Spleen (tissue), 13 donors: ENCODE measurements at places on chromosomes 5 and 9. TPM values are rescaled to one million over a fixed set of nuclear protein-coding genes. Genes with fewer than 3 reads are reported as not detected.

- no peak for DNase-seq
These were observed 74.6 kb downstream of the UBAP1 start for GRCh38 chr9:34253460-34253837.

DNA sequence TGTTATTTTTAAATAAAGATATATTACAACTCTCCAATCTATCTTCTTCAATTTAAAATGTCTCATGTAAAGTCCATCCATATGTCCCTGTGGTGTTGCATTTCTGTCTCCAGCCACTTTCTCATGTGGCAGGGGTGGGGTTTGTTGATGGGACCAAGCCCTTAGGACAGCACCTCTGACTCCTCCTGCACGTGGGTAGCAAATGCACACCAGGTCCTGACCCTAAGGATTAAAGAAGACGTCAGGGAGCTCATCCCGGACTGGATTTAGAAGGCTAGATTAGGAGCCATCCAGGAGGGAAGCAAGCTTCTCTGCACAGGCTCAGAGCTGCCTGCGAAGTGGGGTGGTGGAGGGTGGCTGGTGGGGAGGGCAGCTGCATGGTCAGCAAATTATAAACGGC lies 38.9 kb upstream of the FAM120AOS start:
- DNase-seq, result no peak

DNA sequence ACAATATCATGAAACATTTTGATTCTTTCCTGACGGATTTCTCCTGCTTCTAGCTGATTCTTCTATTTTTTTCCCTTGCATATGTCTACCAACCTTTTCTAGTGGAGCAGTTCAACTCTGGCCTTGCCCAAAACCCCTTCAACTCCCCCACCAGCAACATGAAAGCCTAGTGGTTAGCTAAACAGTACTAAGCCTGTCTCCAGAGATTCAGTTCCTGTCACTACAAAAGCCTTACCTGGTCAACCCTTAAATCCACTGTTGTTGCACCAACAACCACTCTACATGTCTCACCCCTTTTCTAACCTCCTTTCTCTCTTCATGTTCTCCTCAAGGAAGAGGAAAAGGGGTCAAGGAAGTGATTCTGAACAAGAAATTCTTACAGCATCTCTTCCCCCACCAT lies 74.8 kb upstream of the PIK3R1 start:
- no peak for DNase-seq

GRCh38 chr9:136018257-136019031 lies 57.3 kb upstream of the UBAC1 start:
- DNase-seq, result peak; percentile 57

- no peak for DNase-seq
These were observed 51.0 kb upstream of the EGFLAM start for GRCh38 chr5:38207343-38207742.

- peak; percentile 95 for DNase-seq
These were observed 11.8 kb upstream of the CXXC5 start for GRCh38 chr5:139636207-139636792.

GRCh38 chr9:127567730-127568617 lies 44.1 kb upstream of the STXBP1 start:
- DNase-seq, result peak; percentile 84

GRCh38 chr5:52449516-52449915 lies 338.2 kb upstream of the ITGA1 start:
- DNase-seq, result no peak

GRCh38 chr5:124760608-124761007 lies 14.2 kb upstream of the ZNF608 start:
- DNase-seq, result no peak

DNA sequence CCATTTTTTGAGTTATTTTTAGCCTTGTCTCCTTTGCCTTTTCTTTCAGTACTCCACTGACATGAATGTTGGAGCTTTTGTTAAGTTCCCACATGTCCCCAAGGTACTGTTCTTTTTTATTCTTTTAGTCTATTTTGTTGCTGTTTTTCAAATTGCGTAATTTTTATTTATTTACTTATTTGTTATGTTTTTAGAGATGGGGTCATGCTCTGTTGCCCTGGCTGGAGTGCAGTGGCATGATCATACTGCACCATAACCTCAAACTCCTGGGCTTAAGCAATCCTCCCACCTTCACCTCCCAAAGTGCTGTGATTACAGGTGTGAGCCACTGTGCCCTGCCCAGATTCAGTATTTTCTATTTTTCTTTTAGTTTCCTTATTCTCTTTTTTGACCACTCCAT lies 5.4 kb upstream of the PCDHA1 start:
- no peak for DNase-seq

GRCh38 chr5:142970440-142971030 lies 200.4 kb downstream of the ARHGAP26 start:
- no peak for DNase-seq

DNA sequence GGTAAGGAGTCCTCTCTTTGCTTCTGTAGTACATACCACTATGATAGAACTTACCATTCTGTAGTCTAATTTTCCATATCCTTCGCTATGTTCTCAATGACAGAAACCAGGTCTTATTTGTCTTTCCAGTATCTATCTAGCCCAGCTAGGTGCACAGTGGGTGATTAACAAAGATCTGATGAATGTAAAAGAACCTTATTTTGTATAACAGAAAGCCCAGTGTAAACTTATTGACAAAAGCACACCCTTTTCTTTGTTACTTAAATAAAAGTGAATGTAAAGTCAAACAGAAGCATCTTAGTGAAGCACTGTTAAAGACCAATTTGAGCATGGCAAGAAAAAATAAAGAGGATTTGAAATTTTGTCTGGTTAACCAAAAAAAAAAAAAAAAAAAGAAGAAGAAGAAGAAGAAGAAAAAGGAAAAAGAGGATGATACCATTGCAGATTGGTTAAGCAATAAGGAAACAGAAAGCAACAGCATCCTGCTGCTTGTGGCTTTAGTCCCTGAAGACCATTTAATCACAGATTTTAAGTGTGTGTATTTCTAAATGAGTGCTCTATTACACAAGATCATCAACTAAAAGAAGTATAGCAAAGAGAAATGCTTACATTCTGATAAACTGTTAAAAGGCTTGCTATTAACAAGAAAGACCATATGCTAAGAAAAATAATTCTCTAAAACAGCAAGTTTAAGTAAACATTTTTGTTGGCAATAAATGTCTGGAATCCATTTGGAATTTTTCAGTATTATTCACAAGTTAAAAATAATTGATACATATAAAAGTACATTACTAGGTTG lies 21.2 kb downstream of the MEGF9 start:
- no peak for DNase-seq

DNA sequence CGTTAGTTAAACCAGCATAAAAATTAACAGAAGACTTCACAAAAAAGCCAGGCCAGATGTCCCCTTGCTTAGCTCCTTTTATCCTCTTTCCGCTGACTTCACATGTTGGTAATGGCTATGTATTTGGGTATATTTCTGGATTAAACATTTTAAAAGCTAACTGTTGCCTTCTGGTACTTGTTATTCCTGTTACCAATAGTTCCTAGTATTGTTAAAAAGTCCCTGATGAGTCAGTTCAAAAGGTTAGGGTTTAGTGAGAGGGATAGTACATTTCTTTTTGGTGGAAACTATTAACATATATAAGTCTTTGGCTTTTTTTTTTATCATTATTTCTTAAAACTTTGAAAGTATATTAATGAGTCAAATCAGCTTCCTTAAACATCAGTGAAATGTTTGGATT lies 103.2 kb upstream of the ELL2 start:
- no peak for DNase-seq

- no peak for DNase-seq
These were observed 18.5 kb downstream of the OSTF1 start for GRCh38 chr9:75106857-75107256.

DNA sequence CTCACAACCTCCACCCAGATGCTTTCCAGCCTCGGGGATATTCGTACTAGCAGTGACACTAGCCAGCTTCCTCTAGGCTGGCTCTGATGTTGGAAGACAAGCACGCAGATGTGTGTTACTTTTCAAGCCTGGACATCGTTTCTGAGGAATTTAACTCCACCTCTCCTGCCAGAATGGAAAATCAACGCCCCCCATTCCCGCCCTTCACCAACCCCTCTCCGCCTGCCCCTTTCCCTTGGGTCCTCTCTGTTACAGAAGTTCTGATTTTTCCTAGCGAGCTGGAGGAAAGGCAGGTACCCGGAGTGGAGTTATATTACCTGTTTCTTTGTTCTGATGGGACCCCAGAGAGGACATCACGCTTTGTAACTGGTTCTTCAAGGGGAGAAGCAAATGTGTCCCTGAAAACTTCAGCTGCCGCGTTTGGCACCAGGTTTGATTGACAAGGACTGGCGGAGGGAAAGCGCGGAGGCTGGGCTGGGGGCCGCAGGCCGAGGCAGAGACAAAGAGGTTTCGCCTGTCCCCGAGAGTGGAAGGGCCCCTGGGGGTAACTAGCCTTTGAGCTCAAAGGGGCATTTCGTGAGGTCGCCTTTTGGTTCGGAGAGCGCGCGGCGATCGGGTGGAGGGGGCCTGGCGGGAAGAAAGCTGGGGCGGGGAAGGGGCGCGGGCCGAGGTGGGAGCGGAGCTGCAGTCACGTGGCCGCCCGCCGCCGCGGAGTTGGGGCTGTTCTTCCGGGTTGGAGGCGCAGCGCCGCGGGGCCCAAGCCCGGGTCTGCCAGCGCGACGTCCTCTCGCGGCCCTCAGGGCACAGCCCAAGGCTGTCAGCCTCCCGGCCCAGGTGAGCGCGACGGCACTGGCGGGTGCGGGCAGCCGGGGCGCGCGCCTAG lies at the start of gene NNT:
Gene NNT, plus strand, starts transcription at position 720 of the 883 bp plus-strand sequence. CDS start 6,016 bp downstream, outside the sequence.
- peak; percentile 96 for DNase-seq

The PCDHA9 gene
- 0.98 TPM for total RNA-seq

The SLC46A2 gene
- 5.1 TPM for total RNA-seq

The PRRX2 gene
- total RNA-seq, result not detected

The ARL10 gene
- 4.7 TPM for total RNA-seq

The ISL1 gene
- not detected for total RNA-seq

The EQTN gene
- 1.3 TPM for total RNA-seq

The CCL27 gene
- total RNA-seq, result not detected
